ENCODE measurements at places on chromosomes 6 and 20.

GRCh38 chr6:168232989-168233874 lies 86.3 kb downstream of the DACT2 start:
- no peak for DNase-seq

- no peak for DNase-seq
Measured at GRCh38 chr20:32611286-32611685, 26.2 kb upstream of the NOL4L start.

GRCh38 chr20:56875052-56875659 lies 246.1 kb downstream of the TFAP2C start:
- no peak for DNase-seq

DNA sequence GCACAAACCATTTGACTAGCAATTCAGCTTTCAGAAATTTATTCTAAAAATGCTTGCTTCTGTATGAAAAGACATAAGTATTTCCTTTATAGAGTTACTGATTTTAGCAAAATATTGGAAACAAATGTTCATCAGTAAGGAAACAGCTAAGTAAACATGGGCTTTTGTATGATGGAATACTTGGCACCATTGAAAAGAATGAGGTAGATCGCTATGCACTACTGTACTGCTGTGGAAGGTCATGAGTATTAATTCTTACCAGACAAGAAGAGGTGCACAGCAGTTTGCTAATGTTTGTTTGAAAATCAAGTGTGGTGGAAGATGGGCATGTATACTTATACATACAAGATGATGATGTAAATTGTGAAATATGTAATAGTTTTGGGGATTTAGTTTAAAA lies 73.0 kb downstream of the FARS2 start:
- DNase-seq, result no peak

GRCh38 chr6:20718705-20719653 lies 184.7 kb downstream of the CDKAL1 start:
- DNase-seq, result no peak

DNA sequence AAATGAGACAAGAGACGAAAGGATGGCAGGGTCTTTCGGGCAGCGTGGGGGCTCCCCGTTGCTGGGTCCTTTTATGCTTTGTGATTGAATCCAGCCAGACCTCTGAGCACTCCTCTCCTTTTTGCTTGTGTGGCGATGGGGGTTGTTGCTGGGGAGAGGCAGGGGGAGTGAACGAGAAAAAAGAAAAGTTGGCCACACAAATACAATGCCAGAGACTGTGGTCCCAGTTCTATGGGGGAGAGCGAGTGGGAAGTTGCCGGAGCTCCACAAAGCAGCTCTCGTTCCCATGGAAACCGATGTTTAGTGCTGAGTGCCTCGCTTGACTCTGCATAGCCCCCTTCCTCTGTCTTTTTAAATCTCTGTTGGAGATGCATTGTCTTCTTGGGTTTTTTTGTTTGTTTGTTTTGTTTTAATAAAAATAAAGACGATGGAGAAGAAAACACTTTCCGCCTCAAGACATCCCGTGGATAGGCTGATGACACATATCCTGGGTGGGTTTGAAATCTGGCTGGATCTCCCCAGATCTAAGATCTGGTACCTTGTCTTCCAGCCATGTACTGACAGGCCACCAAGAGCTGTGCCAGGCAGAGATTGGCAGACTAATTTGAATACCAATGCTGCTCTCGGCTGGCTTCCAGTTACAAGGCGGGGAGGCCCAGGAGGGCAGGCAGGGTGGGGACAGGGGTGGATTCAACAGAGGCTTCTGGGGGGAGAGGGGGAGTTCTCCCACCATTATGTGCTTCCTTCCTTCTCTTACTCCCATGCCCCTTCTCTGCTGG lies 529.3 kb downstream of the QKI start:
- no peak for DNase-seq

GRCh38 chr6:107641500-107641941 lies 151.6 kb downstream of the SOBP start:
- DNase-seq, result no peak

- no peak for DNase-seq
Measured at GRCh38 chr20:63619505-63619904, 7.4 kb downstream of the GMEB2 start.

GRCh38 chr6:149064660-149065015 lies 252.9 kb upstream of the TAB2 start:
- no peak for DNase-seq

- no peak for DNase-seq
Measured at GRCh38 chr20:48910347-48910781, 11.1 kb upstream of the ARFGEF2 start.

DNA sequence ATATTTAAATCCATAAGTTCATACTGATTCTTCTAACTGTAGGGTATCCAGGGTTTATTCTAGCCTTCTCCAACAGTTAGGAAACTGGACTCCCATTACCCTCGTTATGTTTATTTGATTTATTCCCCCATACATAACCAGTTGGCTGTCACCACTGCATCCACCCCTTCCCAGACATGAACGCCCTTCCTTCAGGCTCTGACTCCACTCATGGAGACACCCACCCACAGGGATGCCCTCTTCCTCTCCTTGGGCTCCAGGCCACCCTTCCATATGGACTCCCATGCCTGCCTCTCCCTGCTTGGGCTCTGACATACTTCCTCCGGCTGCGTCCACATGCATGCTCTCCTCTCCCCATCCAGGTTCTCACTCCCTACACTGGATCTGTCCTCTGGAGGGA lies 124.0 kb downstream of the FIG4 start:
- DNase-seq, result no peak

DNA sequence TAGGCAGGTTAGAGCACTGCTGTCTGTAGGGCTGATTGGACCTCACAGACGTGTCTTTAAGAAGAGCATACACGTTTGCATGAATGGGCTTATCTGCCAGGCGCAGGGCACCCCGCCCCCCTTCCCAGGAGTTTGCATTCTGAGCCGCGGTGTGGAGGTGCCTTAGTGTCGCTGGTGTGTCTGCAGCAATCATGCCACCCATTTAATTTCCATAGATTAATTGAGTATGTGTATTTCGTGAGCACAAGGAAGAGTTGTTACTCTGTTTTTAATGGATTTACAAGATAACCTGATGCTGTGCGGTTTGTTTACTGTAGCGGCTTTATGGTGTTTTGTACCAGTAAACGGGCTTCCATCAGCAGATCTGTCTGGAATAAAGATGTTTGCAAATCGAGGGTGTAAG lies 107.7 kb downstream of the ZDHHC14 start:
- DNase-seq, result no peak

- DNase-seq, result no peak
Measured at GRCh38 chr20:53447316-53447715, 146.3 kb downstream of the ZNF217 start.

- no peak for DNase-seq
Measured at GRCh38 chr6:118152524-118152923, 245.5 kb downstream of the SLC35F1 start.

GRCh38 chr6:119026822-119027221 lies 51.6 kb downstream of the FAM184A start:
- no peak for DNase-seq

DNA sequence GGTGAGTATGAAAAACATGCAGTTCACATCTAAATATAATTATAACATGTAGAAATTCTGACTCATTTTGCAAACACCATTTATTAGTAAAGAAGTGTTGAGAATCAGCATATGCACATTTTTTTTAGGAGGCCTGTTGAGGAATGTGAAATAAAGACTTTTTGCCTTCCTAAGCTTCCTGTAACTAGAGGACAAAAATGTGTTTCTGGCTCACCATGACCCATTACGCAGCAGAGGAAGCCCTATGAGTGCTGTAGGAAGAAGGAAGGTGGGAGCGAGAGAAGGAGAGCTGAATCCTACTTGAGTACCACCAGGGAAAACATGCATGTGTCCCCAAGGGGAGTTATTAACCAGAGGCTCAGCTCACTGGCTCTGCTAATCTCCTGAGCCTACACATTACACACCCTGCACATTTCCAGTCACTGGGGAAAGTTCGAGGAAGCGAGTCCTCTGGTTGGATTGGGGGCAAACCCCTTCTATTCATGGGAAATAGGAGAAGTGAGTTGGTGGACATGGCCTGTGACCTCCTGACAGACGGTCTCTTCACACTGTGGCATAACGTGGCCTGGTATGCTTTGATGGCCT lies 540.5 kb upstream of the JAG1 start:
- DNase-seq, result no peak

- DNase-seq, result no peak
Measured at GRCh38 chr6:131687022-131687421, 14.2 kb downstream of the OR2A4 start.

GRCh38 chr6:71080133-71080532 lies 123.3 kb upstream of the B3GAT2 start:
- no peak for DNase-seq

Data from NCI-H1930 (cell line).